ENCODE measurements at places on chromosomes 16 and 17.

DNA sequence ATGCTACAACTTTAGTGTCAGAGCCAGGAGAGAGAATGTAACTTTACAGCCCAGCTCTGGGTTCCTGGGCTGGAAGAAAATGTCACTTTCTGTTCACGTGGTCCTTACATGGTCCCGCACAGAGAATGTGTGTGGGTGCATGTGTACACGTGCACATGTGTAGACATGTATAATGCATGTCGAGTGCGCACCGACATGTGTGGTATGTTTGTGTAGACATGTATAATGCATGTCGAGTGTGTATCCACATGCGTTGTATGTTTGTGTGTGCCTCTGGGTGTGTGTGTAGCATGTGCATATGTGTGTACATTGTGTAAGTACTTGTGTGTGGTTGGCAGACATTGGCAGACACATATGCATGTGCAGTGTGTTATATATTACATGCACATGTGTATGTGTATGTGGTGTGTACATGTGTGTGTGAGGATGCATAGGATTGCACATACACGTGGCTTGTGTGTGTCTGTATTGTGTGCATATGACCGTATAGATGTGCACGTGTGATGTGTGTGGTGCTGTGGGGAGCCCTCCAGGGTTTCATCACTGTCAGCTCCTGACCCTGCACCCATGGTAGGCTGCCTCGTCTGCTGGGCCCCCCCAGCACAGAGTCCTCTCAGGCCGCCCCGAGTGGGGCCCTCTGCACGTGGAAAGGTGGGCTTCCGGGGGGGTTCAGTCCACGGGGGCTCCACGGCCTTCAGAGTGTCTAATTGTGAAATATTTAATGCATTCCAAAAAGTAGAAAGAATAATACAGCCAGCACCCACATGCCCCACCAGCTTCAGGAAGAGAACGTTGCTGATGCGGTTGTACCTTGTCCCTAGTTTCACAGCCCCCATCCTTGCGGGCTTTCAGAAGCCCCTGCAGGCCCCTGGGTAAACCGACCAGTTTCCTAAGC is 214.2 kb upstream of the GSE1 start:
- DNase-seq = no peak

DNA sequence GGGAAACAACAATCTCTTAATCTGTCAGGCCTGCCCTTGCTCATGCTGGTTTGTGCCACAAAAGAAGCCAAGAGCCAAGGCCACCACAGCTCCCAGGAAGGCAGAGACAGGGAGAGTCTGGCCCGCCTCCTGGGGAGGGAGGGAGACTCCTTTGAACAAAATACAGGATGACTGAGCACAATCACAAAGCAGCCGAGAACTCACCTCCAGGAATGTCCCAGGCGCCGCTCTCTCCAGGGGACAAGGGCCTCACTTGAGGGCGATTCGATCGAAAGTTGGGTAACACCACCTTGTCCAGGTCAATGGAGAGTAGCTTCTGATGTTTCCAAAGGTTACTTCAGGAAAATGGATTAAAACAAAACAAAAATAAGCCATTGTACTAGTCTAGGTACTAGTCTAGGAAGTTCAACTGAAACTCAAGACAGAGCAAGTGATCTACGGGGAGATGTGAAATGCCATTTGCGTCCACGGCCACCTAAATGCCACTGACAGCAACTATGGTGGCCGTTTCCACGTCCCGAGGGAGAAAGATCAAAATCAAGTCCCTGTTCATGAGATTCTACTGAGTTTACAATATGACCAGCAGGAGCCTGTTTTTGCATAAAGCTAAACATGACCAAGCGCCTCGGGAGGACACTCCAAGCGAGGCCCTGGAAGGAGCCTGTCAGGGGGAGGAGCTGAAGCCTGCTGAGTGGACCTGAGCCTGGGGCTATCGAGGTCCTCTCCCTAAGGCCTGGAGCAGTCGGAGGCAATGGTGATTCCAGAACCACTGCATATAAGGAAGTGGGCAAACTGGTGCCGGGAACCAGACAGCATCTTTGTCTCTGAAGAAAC is 13.4 kb upstream of the SLC38A8 start:
- no peak for DNase-seq

- no peak for DNase-seq
Observed at GRCh38 chr17:39069114-39069756, 82.2 kb downstream of the PLXDC1 start.

GRCh38 chr16:84820305-84820684 is 510 bp downstream of the CRISPLD2 start:
- no peak for DNase-seq

- DNase-seq = no peak
Observed at GRCh38 chr16:88560714-88561484, 9.3 kb upstream of the ZC3H18 start.
